Renal cortical epithelial cell (primary cell): ENCODE measurements at places on chromosomes 12 and 14. TPM values are rescaled to one million over a fixed set of nuclear protein-coding genes. Genes with fewer than 3 reads are reported as not detected.
A peak's percentile ranks its signal among the peaks of the same experiment; 100 is the strongest.

DNA sequence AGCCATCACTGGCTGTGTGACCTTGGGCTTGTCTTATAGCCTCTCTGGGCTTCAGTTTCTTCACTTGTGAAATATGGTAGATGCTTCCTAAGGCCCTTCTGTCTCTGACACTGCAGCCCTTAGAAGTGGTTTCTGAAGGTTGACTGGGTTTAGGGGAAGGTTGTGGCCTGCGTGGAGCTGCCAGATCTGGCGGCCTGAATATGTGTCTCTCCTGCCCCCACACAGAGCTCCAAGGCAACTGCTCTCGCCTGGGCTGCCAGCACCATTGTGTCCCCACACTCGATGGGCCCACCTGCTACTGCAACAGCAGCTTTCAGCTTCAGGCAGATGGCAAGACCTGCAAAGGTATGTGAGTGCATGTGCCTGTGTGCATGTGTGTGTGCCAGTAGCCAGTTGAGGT is 4.0 kb downstream of the LRP1-AS start:
- DNase-seq = no peak

DNA sequence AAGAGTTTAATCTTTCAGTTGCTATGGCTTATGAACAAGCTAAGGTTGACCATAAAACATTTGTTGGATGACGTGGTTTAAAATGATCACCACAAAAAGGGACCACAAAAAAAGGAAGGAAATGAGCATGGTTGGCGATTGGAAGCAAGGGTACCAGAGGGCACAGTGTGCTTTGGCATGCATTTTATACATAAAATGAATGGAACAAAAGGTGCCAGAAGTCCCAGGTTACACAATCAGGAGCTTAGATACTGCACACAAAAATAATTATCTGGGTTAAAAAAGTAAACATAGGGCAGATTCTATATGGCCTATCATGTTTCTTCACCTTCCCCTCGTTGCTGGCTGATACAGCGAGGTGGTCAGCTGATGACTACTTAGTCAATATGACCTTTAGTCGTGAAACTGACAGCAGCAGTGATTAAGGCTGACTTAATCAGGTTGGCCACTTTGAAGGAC is 50.7 kb downstream of the ZC3H14 start:
- peak; percentile 78 for DNase-seq

- DNase-seq = no peak
These were observed 2.3 kb upstream of the AGAP2 start for GRCh38 chr12:57740656-57741412.

DNA sequence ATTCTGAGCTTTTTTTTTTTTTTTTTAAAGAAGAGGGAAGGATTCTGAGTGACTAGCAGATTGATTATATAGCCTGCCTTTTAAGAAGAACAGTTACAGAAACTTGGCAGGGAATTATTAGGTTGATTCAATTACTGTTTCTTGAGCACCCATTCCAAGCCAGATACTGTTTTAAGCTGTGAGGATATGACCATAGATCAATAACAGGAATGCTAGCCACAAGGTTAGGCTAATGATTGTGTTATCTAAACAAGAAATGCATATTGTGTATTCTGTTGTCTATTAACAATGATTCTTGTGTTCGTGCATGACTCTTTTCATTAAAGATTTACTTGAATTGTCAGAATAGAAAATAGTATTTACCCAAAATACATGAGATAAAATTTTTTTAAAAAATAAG is 67.1 kb downstream of the PRORP start:
- peak; percentile 46 for DNase-seq

- DNase-seq = no peak
These were observed 110.6 kb downstream of the RPL10L start for GRCh38 chr14:46540986-46541385.

GRCh38 chr12:114401328-114402083 is 4.4 kb downstream of the TBX5 start:
- DNase-seq = no peak

DNA sequence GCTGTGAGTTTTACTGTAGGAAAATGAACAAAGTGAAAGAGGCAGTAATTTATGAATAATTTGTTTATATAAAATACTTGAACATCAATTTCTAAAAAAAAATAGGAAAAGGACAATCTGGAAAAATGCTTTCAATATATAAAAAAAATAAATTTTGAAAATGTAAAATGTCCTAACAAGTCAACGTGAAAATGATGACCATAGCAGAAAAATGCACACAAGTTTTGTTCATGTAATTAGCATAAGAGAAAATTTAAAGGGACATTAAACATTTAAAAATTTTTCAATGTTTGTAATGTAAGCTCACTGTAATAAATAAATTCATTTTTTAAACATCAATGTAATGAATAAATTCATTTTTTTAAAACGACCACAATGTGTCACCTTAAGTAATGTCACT is 214.8 kb upstream of the ATXN7L3B start:
- DNase-seq = no peak

DNA sequence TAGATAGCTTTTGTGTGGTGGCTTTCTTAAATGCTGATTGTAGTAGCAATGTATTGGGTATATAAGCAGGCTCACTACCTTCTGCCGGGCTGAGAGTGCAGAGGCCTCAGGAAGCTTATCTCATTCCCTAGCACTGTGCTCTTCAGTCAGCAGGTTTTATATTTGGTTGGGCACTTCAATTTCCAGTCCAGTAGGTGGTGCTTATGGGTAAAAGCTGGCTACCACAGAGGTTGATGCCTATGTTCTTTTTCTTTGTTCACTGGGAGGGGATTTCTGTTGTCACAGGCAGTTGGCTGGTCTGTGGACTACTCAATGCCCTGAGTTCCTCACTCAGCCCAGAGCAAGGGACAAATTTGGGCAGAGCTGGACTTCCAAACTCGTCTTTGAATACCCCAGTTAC is 43.0 kb upstream of the GLIPR1 start:
- DNase-seq = peak; percentile 37

DNA sequence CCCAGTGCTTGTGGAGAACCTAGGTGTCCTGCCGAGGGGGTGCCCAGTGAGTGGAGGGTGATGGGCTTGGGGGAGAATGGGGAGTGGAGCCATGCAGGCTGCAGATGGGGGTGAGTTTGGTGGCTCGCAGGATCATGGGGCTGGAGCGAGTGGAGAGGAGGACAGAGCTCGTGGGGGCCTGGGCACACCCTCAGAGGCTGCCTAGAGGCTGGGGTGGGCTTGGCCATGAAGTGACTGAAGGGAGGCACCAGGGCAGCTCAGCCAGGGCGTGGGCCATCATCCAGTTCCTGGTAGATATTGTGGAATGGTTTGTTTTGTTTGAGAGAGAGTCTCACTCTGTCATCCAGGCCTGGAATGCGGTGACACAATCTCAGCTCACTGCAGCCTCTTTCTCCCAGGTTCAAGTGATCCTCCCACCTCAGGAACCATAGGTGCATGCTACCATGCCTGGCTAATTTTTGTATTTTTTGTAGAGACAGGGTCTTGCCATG is 43.4 kb upstream of the AMN start:
- DNase-seq = no peak

- DNase-seq = no peak
These were observed 1120.8 kb upstream of the TMEM132C start for GRCh38 chr12:127145929-127146789.

DNA sequence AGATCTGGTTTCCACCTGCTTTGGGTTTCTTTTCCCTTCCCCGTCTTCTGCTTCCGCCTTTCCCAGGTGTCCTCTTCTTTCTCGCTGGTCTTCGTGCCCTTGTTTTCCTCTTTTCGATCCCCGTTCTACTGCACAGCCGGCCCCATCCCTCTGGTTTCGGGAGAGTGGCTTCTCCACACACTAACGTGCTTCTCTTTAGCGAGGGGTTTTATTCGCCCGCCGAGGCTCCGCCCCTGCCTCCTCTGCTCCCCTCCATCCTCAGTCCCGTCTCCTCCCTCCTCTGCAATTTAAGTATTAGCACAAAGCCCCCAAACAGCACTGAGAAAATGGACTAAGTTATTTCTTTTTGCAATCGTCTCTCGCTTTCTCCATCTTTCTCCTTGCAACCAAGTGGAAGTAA is at the start of gene SLC7A8:
TSS of gene SLC7A8 (minus strand) at position 182 of the 400 bp plus-strand sequence. CDS start 746 bp downstream, outside the sequence.
- no peak for DNase-seq

GRCh38 chr14:57391517-57392195 is 1.3 kb downstream of the NAA30 start:
- DNase-seq = no peak

DNA sequence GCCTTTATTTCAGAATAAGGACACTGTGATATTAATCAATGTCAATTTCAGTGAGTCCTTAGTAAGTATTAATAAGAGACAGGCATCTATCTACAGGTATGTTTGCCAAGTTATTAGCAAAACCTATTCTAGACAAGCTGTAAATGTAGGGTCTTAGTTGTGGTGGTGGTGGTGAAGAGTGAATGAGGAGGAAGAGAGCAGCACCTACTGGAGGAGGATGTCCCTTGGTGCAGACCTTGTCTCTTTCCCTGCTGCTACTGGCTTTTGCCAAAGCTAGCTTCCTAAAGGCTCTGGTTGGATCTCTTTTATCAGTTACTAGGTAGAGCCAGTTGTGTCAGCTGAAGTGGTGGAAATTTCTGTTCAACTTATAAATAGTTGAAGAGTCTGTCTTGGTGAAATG is 304.8 kb upstream of the ATP2B1 start:
- DNase-seq = no peak

GRCh38 chr14:90820958-90821357 is 4.7 kb upstream of the TTC7B start:
- DNase-seq = peak; percentile 42

DNA sequence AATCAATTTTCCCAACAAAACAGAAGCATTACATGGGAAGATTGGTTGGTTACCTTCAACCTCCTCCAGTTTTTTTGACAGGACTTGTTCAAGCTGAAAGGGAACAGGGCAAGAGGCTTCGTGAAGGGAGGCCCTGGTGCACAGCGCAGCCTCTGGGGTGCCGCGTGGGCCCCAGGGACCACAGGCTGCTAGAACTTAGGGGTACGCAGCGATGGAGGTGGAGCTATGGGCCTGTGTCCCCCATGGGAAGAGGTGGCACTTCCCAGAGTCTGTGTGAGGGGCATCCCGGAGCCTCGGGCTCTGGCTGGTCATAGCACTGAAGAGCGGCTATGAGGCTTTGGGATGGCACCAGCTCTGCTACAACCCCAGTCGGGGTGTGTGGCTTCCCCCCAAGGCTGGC is 22.1 kb upstream of the BTBD6 start:
- DNase-seq = no peak

DNA sequence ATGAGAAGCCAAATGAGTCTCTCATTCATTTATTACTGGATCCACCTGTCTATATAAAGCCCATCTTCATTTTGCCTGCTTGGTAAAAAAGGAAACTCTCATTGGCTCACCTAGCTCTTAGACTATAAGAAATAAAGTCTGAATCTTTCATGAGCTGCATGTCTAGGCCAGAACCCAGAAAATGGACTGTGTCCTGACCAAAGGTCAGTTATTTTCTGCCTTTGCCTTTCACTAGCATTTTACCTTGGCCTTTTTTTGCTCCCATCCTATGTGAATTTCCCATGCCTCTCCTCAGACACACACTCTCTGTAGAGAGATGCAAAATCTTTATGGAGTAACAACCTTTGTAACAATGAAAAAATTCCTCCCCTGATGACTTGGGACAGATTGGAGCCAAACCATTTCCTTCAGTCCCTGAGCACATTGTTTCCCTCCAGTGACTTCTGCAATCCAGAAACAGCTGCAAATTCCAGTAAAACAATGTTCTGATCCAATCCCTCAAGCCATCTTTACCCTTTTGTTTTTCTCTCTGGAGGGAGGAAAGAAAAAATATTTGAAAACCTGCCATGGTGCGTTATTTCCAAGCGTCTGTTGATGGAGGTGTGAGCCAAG is 33.6 kb upstream of the MAP3K9 start:
- no peak for DNase-seq

GRCh38 chr12:66852091-66852490 is 173.2 kb upstream of the GRIP1 start:
- no peak for DNase-seq

DNA sequence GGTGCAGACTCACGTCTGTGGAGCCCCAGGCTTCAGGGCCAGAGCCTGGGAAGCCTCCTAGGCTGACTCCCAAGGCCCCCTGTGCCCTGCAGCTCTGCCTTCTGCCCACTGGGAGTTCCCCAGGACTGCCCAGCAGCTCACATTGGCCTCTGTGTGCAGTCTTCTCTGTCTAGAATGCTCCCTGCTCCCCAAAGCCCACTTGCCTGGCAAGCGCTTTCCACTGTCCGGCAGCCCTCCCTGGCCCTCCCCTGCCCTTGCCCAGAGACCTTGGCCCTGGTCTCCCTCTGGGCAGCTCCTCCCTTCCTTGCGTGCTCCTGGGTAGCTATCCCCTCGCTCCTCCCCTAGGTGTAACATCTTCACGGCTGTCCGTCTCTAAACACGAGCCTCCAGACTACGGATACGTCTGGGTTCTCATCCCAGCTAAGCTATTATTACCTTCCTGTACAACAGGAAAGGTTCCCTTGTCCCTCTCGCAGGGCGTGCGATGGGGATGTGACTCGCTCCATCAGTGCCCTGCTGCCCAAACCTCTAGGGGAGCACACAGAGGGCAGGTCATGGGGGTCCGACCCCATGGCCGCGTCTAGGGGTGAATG is 325.5 kb upstream of the RTL1 start:
- DNase-seq = no peak

Gene SLC7A8
- under 0.01 and 1.1 TPM in 2 replicates for total RNA-seq

Gene GZMB
- not detected in 2 replicates for total RNA-seq

Gene EMC9
- 10.1 and 20.7 TPM in 2 replicates for total RNA-seq

Gene IFI27L1
- total RNA-seq = 7.5 and 15.3 TPM in 2 replicates
